ENCODE measurements at places on chromosomes 12 and 14. TPM values are rescaled to one million over a fixed set of nuclear protein-coding genes. Genes with fewer than 3 reads are reported as not detected.

Gene SLC25A47
- total RNA-seq, result not detected

DNA sequence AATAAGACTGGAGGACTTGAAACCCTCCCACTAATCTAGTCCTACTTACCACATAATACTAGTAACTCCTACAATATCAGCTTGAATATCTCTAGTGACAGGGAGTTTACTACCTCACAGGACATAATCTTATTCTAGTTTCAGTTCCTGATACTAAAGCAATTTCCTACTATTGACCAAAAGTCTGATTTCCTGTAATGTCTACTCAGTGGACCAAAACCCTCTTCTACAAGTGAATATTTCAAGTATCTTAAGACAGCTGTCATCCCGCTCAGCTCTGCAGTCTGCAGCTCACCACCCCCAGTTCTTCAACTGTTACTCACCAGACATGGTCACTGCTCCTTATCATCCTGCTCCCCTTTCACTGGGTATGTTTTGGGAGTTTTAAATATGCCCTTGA, 70.8 kb upstream of the TMCC3 start:
- no peaks in the 10 kb centered on the region for H3K36me3 ChIP-seq
- H3K4me3 ChIP-seq, result no peak overlapping the region
- no peak for DNase-seq
- H3K4me1 ChIP-seq, result no peaks in the 10 kb centered on the region

DNA sequence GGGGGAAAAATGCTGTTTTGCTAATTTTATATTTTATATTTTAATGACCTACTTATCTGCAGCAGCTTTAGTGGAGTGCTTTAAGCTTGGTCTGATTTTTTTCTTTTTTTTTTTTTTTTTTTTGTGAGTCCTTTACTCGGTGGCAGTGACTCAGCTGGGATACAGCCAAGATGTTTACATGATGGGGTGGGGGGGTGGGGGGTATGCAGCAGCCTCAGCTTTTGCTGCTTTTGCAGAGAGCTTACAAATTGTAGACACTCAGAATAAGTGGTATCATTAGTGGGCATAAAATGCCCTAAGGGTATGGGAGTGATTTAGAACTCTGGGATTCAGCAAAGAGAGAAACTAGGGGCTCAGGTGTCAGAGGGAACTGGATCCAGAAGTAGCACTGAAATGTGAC, 38.2 kb upstream of the ARHGAP5 start:
- no peaks in the 10 kb centered on the region for H3K36me3 ChIP-seq
- DNase-seq, result no peak
- peaks cover 9% of the 10 kb centered on the region for H3K4me1 ChIP-seq
- H3K4me3 ChIP-seq, result no peak overlapping the region
- H3K27me3 ChIP-seq, result peaks cover 6% of the 10 kb centered on the region
- no peak overlapping the region for H3K27ac ChIP-seq

Gene MYH6
- 0.08 TPM for total RNA-seq

DNA sequence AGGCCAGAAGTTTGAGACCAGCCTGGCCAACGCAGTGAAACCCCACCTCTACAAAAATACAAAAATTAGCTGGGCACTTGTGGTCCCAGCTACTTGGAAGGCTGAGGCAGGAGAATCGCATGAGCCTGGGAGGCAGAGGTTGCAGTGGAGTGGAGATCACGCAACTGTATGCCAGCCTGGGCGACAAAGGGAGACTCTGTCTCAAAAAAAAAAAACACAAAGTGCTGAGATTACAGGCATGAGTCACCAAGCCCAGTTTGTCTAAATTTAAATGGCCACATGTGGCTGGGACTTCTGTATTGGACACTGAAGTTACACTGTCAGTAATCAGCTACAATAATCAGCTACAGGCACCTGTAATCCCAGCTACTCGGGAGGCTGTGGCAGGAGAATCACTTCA, 100.9 kb upstream of the AEBP2 start:
- H3K4me3 ChIP-seq, result no peak overlapping the region
- no peak for DNase-seq
- H3K27ac ChIP-seq, result no peak overlapping the region
- no peaks in the 10 kb centered on the region for H3K27me3 ChIP-seq
- peaks cover 8% of the 10 kb centered on the region for H3K36me3 ChIP-seq

DNA sequence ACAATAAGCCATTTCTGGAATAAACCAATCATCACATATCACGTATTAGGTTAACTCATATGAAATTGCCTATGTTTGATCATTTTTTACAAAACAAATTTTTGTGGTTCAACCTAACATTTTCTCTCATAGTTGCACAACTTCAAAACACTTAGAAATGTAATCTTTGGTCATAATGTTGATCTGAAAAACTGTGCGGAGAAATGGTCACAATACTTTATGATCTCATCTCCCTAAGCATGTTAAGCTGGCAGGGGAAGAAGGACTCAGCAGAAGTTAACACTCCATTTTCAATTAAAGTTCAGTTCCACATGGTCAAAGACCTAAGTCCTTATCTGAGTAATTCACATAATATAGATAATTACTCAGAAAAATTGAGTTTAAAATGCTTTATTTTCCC, 194.8 kb downstream of the CAPZA3 start:
- no peak for DNase-seq
- H3K27me3 ChIP-seq, result no peaks in the 10 kb centered on the region
- no peak overlapping the region for H3K27ac ChIP-seq
- H3K36me3 ChIP-seq, result no peaks in the 10 kb centered on the region

Gene FKBP3
- total RNA-seq, result 57.7 TPM

DNA sequence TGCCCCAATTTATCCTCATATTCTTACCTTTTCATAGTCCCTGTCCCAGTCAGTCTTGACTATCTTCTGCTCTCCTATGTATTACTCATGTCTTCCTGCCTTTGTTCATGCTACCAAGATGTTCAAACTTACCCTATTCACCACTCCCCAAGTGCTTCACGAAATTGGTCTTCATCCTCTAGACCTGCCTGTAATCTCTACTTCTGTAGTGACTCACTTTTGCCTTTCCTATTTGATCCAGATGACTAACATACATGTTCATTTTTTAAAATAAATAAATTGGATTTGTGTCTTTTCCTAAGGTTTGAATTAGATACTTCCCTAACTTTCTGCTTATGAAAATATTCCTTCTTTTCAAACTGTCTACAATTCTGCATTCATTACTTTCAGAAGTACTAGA, 107.7 kb upstream of the PPM1H start:
- no peak overlapping the region for H3K27ac ChIP-seq
- H3K27me3 ChIP-seq, result no peaks in the 10 kb centered on the region
- H3K36me3 ChIP-seq, result no peaks in the 10 kb centered on the region

Gene BCAT1
- total RNA-seq, result 22.8 TPM

GRCh38 chr14:68081489-68081888, 261.9 kb downstream of the RAD51B start:
- no peak overlapping the region for H3K4me3 ChIP-seq
- no peaks in the 10 kb centered on the region for H3K4me1 ChIP-seq
- no peaks in the 10 kb centered on the region for H3K27me3 ChIP-seq
- no peaks in the 10 kb centered on the region for H3K36me3 ChIP-seq
- no peak overlapping the region for H3K27ac ChIP-seq
- DNase-seq, result no peak

GRCh38 chr14:72744416-72745120, 149.3 kb downstream of the DPF3 start:
- no peaks in the 10 kb centered on the region for H3K27me3 ChIP-seq
- H3K4me1 ChIP-seq, result no peaks in the 10 kb centered on the region
- no peak overlapping the region for H3K27ac ChIP-seq
- peak; percentile 11 for DNase-seq
- peaks cover 20% of the 10 kb centered on the region for H3K36me3 ChIP-seq
- no peak overlapping the region for H3K4me3 ChIP-seq

DNA sequence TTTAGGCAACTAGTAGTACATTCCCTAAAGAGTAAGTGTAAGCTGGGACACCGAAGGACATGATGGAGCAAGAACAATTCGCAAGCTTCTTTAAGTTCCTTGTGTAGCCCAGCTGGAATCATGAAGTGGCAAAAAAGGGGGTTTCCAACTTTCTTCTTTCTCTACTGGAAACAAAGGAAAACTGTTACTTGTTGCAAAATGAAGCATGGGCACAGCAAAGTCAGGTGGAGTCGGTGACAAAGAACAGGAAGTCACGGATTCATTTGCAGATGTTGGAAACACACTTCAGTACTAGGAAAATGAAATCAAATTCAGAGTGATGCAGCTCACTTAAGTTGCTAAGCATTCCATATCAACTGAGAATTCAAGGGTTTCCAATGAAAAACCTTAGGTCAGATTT, 706.9 kb upstream of the STXBP6 start:
- no peaks in the 10 kb centered on the region for H3K4me1 ChIP-seq
- no peaks in the 10 kb centered on the region for H3K27me3 ChIP-seq
- no peak for DNase-seq
- H3K4me3 ChIP-seq, result no peak overlapping the region

Gene INSM2
- not detected for total RNA-seq

GRCh38 chr12:54374562-54375258, 9.8 kb downstream of the ZNF385A start:
- H3K4me1 ChIP-seq, result peaks cover 48% of the 10 kb centered on the region
- no peak overlapping the region for H3K4me3 ChIP-seq
- H3K36me3 ChIP-seq, result no peaks in the 10 kb centered on the region
- H3K27me3 ChIP-seq, result peaks cover 1% of the 10 kb centered on the region

- H3K27me3 ChIP-seq, result peaks cover 6% of the 10 kb centered on the region
- DNase-seq, result no peak
- H3K36me3 ChIP-seq, result no peaks in the 10 kb centered on the region
- H3K27ac ChIP-seq, result no peak overlapping the region
- no peak overlapping the region for H3K4me3 ChIP-seq
- H3K4me1 ChIP-seq, result peaks cover 2% of the 10 kb centered on the region
Observed at GRCh38 chr12:70756118-70756517, 118.9 kb upstream of the PTPRB start.

- no peak overlapping the region for H3K4me3 ChIP-seq
- H3K27ac ChIP-seq, result no peak overlapping the region
- peaks cover 21% of the 10 kb centered on the region for H3K4me1 ChIP-seq
- peaks cover 3% of the 10 kb centered on the region for H3K27me3 ChIP-seq
- no peak for DNase-seq
Observed at GRCh38 chr12:52168019-52168717, 23.6 kb downstream of the KRT80 start.

DNA sequence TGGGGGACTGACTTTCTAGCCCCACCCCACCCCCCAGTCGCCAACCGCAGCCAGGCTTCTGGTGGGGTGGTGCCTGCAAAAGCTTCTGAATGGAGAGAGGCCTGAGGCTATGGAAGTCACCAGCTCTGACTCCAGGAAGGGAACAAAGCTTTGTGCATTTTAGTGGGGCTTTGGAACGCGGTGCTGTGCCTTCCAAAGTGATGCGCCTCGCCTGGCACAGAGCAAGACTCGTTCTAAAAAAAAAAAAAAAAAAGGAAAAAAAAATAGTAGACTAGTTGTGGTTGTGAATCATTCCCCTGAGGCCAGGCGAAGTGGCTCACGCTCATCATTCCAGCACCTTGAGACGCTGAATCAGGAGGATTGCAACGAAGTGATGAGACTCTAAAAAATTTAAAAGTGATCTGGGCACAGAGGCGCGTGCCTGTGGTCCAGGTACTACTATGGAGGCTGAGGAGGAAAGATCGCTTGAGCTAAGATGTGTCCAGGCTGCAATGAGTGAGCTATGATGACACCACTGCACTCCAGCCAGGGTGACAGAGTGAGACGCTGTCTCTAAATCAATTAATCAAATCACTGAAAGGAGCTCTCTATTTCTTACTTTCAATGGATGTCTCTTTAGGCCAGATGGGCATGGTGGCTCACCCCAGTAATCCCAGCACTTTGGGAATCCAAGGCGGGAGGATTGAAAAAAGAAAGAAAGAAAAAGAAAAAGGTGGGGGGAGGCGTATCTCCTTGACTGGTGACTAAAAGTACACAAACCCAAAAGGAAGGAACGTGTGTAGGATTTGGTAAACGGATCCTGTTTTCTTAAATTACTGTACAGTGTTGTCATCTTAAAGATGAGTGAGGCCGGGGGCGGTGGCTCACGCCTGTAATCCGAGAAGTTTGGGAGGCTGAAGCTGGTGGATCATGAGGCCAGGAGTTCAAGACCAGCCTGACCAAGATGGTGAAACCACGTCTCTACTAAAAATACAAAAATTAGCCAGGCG, 259.6 kb upstream of the ALG10B start:
- H3K4me1 ChIP-seq, result no peaks in the 10 kb centered on the region
- H3K4me3 ChIP-seq, result no peak overlapping the region
- DNase-seq, result no peak
- no peak overlapping the region for H3K27ac ChIP-seq
- no peaks in the 10 kb centered on the region for H3K36me3 ChIP-seq

Gene SMCO2
- total RNA-seq, result 0.38 TPM

DNA sequence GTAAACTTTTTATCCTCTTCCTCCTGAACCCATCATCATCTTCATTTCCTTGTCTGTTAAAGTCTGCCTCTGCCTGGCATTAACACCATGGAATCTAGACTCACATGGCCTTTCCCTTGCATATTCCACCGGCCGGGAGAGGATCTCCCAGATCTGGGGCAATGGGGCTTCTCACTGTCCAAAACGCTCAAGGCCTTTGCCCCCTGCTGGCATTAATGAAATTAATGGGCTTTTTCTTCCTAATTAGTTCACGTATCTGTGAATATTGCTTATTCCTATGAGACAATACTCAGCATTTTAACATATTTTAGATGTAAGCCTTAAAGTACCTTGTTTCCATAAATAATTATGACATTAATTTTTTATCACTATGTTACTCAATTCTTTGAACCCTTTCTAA, 42.9 kb upstream of the CAPRIN2 start:
- peaks cover 28% of the 10 kb centered on the region for H3K4me1 ChIP-seq
- DNase-seq, result no peak
- peak overlapping the region; percentile 21 for H3K4me3 ChIP-seq

- H3K4me3 ChIP-seq, result no peak overlapping the region
- no peak for DNase-seq
- no peaks in the 10 kb centered on the region for H3K36me3 ChIP-seq
- no peak overlapping the region for H3K27ac ChIP-seq
Observed at GRCh38 chr12:30026621-30027234, 243.0 kb upstream of the TMTC1 start.
